Activated CD4-positive, CD25-positive, alpha-beta regulatory T cell treated with anti-CD3 and anti-CD28 coated beads, Interleukin-2, amount 50 U/mL, for 72 hours (primary cell): ENCODE measurements at places on chromosomes 12 and 14.
A peak's percentile ranks its signal among the peaks of the same experiment; 100 is the strongest.

DNA sequence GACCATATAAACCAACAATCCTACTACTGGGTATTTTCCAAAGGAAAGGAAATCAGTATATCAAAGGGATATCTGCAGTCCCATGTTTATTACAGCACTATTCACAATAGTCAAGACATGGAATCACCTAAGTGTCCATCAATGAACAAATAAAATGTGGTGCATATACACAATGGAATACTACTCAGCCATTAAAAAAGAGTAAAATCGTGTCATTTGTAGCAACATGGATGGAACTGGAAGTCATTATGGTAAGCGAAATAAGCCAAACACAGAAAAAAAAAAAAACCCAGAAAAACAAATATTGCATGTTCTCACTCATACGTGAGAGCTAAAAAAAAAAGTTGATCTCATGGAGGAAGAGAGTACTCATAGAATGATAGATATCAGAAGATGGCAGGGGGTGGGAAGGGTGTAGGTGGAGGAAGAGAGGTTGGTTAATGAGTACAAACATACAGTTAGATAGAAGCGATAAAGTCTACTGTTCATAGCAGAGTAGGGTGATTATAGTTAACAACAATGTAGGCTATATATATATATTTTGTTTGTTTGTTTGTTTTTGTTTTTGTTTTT, 49.3 kb downstream of the BCAT1 start:
- no peak for DNase-seq

DNA sequence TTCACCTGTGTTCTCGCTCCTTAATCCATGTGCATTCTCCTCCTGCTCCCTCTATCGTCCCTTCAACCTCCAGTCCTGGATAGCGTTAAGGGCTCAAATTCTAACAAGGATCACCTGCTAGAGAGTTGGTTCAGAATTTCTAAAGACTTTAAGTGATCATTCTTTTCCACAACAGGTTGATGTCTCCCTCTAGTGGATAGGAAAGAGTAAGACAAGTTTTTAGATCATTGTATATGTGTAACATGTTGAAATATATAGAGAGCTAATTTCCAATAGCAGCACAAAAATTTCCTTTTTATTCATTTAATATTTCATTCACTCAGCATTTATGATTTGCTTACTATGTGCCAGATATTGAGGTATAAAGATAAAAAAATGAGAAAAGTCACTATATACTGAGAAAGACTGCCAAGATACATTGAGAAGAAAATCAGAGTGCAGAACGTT, 9.3 kb upstream of the ESR2 start:
- no peak for DNase-seq

GRCh38 chr14:21771671-21772070, 98.1 kb upstream of the OR4E1 start:
- DNase-seq: no peak

DNA sequence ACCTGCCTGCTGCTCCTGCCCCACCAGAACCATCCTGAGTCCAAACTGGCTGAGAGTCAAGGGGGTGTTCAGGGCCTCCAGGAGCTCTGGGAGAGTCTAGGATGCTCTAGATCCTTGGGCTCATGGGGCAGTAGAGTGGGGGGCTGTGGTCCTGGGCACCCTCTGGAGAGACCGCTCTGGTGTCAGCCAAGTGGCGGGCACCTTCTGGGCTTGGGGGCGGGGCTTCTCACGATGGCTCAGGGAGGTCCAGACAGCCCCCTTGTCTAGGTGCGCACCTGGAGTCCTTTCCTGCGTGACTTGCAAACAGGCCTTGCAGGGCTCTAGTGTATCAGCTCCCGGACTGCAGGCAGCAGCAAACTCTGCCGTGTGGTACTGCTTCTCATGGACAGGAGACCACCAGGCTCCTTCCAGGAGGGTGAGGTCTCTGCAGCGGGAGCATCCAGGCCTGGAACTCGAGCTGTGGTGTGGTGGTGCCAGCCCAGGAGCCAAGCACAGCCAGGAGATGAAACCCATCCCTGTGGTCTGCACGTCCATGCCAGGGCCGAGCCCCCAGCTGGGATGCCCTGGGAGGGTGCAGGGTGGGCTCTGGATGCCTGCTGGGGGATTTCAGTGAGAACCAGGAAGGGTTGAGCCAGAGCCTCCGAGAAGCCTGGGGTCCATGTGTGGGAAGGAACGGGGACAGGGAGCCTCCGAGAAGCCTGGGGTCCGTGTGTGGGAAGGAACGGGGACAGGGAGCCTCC, 15.0 kb downstream of the PACS2 start:
- no peak for DNase-seq

DNA sequence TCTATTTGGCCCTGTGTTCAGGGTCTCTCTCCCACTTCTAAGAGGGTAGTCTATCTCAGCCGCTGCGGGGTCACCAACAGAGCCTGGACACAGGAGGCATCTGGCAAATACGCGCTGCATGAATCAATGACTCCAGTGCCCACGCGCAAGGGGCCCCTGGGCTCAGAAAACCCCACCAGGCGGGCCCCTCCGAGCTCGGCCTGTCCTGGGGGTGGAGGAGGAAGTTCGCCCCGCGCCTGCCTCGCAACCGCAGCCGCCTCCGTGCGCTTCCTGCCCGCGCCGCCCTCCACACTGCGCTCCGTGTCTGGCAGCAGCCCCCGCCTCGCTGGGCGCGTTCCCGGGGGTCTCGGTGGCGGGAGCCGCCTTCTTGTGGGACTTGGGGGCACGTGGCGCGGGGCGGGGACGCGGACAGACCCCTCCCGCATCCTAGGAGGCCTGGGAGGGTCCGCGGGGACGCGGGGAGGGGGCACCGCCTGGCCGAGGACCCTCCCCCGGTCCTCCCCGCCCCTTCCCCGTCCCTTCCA, 811 bp upstream of the FBRSL1 start:
- DNase-seq: peak; percentile 63

GRCh38 chr14:75016815-75017214, 14.1 kb downstream of the EIF2B2 start:
- DNase-seq: no peak

- DNase-seq: peak; percentile 87
Observed at GRCh38 chr12:120445911-120446843, at the start of the genes GATC and TRIAP1. TSS of gene GATC (plus strand) at chr12:120446444. CDS start at chr12:120446481, 37 bp downstream. TSS of gene TRIAP1 (minus strand) at chr12:120446384. CDS start at chr12:120446372, 12 bp downstream.

DNA sequence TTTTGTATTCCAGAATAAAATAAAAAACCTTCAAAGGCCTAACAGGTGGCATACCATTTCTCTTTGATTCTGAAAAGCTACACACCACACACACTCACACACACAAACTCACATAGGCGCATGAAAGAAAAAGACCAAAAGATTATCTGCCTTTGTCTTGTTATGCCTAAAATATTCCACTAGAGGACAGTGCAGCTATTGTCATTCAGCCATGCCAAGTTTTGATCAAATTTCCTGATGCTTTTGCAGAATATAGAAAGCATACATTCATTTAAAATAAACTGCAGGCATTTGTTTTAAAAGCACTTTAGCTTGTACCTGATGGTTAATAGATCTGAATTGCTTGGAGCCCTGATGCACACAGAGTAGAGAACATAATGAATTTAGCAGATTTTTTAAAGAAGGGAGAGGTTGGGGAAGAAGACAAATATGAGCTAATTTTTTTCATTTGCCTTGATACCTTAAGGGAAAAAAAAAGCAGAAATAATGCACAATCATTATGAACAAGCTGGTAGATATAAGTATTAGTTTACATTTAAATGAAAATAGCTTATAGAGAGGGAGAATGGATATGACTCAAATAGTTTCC, 1766.9 kb upstream of the SEL1L start:
- DNase-seq: no peak

GRCh38 chr12:29035112-29035511, 114.0 kb upstream of the FAR2 start:
- DNase-seq: no peak

- no peak for DNase-seq
Observed at GRCh38 chr12:94743174-94743573, 92.8 kb upstream of the TMCC3 start.

DNA sequence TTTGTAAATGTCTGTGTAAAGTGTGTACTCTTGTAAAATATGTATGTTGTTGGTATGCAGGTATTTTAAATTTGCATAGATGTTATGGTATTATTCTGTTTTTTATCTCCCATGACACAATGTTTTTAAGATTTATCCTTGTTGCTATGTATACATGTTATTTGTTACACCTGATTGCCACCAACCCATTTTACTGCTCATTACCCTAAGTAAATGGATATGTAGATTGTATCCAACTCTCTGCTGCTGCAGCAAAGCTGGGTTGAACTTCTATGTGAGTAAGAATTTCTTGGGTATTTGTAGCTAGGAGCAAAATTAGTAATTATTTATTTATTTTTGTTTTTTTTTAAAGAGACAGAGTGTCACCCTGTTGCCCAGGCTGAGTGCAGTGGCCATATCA, 6.2 kb downstream of the APAF1 start:
- no peak for DNase-seq

DNA sequence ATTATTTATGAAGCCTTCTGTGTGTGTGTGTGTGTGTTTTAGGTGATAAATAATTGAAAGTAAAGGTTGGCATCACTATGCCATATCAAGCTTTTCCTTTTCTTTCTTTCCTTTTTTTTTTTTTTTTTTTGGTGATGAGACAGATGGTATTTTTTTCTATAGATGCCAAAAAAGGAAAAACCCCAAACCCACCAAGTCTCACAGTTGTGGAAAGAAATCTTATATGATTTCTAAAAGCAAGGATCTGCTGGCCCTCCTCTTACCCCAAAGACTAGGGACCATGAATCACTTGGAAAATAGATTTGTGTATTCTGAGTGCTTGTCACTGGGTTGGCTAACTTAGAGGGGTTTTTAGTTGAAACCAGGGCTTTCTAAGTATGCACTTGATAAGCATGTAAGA, 181.3 kb downstream of the TMEM117 start:
- DNase-seq: no peak

- no peak for DNase-seq
Observed at GRCh38 chr12:113649256-113649830, 177.7 kb upstream of the LHX5 start.

DNA sequence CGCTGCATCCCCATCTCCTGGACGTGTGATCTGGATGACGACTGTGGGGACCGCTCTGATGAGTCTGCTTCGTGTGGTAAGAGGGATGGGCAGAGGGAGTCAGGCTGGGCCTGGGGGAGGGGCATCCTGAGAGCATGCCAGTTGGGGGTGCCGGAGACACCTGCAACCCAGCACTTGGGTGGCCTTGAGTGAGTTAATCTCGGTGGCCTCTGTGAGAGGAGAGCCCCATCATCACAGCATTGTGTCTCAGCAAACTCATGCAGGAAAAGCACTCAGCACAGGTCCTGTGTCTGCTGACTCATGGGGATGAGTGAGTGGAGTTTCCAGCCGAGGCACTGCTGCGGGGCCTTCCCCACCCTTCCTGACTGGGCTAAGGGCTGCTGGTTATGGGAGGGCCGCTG, 19.6 kb upstream of the LRP1-AS start:
- no peak for DNase-seq

- no peak for DNase-seq
Observed at GRCh38 chr12:63294327-63294632, 143.3 kb upstream of the AVPR1A start.

GRCh38 chr12:124573839-124574786, 6.7 kb upstream of the NCOR2 start:
- DNase-seq: no peak

GRCh38 chr12:104935886-104936285, 22.2 kb downstream of the SLC41A2 start:
- no peak for DNase-seq

DNA sequence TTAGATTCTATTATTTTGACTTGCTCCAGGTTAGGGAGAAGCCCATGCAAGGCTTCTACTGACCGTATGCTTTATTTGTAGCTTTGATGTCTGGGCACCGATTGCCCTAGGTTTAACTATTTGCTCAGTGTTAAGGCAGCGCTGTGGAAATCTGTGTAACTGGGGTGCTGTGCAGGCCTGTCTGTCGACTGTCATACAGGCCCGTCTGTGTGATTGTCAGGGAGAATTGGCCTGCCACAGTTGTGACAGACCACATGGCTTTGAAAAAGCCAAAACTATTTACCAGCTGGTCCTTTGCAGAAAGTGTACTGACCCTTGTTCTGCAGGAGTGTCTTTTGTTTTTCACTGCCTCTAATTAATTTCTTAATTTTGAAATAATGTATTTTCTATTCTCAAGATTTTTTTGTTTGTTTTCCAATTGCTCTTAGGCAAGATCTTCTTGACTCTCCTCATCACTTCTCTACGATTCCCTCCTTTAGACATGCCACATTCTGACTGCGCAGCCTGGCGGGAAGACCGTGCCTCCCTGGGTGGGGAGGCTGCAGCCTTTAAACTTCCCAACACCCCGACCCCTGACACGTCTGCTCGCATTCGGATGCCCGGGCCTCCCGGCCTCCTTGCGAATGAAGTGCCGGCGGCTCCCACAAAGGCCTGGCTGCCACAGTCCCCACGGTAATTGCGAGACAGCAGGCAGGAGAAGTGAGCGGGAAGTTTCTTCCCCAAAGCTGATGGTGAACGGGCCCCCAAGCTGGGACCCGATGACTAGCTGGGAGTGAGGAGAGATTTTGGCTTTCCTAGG, 99.0 kb upstream of the EVL start:
- DNase-seq: no peak

DNA sequence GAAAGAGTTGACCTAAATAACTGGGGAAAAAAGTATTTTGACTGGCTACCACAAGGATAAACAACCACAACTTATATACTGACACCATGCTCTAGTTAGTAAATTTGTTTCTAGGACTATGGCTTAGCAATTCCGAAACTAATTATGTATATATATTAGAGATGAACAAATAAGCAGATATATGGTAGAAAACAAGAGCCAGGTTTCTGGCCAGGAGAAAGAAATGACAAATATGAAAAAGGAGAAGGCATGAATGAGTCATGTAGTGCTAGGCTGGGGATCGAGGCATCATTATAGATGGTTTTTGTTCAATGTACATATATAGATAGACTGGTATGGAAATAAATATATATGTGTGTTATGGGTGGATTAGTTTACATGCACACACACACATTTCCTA, 5.5 kb upstream of the LRRC74A start:
- no peak for DNase-seq

DNA sequence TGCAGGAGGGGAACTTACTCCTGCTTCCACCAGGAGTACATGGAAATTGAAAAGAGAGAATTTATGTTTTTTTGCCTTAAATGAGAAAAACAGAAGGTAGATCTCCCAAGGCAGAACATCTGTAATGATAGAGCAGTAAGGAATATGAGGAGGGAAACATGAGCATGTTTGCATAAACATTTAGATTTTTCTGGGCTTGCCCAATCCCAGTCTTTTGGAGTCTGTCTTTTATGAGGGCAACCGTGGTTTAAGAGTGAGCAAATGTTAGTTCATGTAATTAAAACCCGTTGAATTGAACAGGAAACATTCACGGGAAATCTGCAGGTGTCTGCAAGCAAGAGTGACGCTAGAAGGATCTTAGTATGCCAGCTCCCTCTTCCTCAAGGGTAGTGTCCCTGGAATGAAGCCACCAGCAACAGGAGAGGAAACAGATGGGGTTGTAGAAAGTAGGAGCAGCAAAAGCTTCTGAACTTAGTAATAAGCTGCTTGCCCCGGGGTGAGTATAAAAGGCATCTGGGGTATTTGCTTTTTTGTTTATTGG, 79.3 kb downstream of the ARF6 start:
- DNase-seq: no peak
